Left renal pelvis (tissue), 4 donors: ENCODE measurements at places on chromosomes 16 and 17.

GRCh38 chr16:610513-611381 is 20.0 kb upstream of the WFIKKN1 start:
- DNase-seq = no peak

GRCh38 chr17:59073972-59074371 is 32.7 kb downstream of the TRIM37 start:
- DNase-seq = no peak

DNA sequence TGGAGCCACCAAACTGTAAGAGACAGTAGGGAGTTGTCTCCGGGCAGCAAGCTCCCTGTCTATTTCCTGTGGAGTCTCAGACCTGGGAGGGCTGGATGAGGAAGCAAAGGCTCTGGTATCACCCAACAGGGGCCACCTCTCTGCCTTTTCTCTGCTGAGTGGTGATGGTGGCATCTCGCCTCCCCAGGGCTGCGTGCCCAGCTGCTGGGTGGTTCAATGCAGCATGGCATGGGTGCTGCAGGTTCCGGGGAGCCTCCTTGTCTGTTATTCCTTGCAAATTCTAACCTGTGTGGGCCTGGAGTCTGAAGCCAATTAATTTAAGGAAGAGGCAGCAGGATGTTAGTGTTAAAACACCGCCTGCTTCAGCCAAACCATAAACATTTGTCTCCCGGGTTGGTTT is 78.2 kb downstream of the CCDC182 start:
- DNase-seq = no peak

DNA sequence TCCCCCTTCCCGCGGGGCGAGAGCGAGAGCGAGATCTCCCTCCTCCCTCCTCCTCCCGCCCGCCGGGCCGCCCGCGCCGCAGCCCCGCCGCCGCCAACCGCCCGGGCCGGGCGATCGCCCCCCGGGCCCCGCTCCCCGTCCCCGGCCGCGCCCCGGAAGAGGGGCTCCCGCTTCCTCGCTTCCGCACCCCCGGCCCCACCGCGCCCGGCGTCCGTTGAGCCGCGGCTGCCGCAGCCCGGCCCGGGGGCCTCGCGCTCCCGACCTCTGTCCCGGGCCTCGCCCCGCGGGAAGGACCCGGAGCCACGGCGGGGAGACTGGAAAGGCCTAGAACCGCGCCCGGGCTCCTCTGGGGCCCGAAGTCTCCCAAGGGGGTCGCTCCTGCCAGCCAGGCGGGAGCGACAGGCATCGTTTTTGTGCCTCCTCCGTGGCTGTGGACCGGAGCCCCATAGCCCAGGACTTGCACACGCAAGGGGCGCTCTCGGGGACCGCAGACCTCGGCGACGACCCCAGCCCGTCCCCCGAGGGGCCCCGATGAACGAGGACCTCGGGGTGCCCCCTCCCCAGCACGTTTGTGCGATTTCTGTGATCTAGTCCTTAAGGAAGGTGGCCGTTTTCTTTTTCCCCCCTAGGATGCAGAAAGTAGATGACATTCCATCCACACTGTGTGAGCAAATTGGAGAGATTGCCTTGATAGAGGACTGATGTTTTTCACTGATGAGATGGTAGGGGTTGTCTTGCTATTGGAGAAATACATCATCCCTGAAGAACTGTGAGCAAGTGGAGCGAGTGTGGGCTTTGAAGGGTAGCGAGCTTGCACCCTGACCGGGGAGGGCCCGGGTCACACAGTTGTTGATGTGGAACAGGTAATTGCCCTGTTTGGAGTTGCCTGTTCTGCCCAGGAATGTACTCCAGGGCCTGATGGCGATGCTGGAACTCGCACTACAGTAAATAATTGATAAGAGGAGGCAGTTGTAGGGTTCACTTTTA is 611 bp downstream of the BANP start:
- no peak for DNase-seq

DNA sequence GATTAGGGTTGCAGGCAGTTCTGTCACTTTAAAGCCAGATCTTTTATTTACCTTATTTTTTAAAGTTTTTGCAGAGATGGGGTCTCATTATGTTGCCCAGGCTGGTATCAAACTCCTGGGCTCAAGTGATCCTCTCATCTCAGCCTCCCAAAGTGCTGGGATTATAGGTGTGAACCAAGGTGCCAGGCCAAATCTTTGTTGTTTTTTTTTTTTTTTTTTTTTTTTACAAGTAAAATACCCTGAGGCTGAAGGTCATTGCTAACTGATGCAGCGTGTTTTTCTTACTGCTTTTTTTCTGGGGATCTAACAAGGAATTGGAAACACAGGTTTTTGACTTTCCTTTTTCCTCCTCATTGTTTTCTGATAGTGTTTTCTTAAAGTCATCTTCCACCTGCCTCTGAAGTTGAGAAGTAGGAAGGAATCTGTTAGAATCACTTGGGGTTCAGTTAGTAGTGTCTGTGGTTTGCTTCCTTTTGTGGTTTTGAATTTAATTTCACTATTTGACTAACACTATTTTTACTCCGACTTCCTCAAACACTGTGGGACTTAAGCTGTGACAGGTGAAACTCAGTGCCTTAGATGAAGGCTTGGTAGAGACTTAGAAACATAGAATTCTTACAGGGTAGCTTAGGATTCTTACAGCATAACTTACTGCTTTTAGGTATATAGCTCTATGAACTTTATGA is 22.2 kb downstream of the CLTC start:
- DNase-seq = no peak

DNA sequence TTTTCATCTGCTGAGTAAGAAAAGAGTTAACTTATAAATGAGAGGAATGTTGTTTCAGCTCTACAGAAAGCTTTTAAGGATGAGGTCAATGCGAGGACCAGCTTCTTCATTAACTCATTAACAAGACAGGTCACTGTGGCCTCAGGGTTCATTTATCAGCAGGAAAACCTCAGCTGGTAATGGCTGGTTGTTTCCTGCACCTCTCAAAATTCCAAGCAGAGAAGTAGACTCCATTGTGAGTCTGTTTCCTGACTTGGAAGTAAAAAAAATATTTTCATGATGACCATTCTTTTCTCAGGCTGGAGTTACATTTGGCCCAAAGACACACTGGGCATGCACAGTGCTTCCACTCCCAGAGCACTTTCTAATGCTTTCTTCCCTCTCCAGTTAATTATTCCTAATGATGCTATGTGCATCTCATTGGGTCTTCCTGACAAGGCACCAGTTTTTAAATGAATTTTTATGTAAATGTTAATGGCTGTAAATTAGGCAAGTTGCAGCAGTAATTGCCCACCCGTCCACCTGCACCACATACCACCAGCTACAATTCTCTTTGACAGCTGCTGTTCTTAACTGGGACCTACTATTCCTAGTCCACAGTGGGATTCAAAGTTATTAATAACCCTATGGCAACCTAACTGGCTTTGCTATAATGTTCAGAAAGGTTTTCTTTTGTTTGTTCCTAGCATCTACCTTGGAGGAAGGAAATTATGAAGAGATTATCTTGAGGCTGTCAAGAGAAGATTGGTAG is 89.5 kb upstream of the BCAR1 start:
- no peak for DNase-seq

GRCh38 chr17:42617956-42618431 is 8.5 kb downstream of the TUBG1 start:
- no peak for DNase-seq

DNA sequence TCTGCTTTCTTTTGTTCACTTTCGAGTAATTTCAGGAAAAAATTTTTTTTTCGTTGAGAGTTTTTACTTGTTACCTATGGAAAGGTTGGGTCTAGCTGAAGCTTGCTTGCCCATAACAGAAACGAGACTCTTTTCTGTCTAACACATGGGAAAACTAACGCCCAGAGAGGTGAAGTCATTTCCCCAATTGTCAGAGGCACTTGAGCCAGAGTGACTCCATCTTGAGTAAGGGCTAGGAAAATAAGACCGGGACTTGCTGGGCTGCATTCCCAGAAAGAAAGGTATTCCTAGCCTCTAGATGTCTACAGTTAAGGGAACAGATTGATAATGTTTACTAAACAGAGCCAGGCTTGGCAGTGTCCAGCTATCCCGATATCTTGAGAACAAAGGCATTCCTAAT is 26.8 kb downstream of the PRKCB start:
- DNase-seq = no peak
